ENCODE measurements at places on chromosomes 16 and 17.

GRCh38 chr16:12329246-12329995 is 352.9 kb downstream of the SNX29 start:
- no peak for DNase-seq

- DNase-seq, result no peak
Measured at GRCh38 chr16:58859958-58860669, 126.0 kb upstream of the GOT2 start.

DNA sequence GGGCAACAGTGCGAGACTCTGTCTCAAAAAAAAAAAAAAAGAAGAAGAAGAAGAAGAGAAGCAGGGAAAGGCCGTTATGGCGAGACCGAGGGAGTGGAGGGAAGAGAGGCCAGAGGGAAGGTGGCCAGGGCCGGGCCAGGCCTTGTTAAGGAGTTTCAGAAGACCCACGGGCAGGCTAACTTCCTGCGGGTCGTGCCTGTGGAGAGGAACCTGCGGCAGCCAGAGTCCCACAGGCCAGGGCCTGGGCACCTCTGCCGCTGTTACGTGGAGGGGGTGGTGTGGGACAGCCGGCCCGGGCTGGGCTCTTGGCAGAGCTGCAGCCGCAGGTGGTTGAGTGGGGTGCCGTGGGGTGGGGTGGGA is 5.4 kb downstream of the WDR81 start:
- DNase-seq, result no peak

- no peak for DNase-seq
Measured at GRCh38 chr17:76390003-76390421, 5.6 kb downstream of the SPHK1 start.

DNA sequence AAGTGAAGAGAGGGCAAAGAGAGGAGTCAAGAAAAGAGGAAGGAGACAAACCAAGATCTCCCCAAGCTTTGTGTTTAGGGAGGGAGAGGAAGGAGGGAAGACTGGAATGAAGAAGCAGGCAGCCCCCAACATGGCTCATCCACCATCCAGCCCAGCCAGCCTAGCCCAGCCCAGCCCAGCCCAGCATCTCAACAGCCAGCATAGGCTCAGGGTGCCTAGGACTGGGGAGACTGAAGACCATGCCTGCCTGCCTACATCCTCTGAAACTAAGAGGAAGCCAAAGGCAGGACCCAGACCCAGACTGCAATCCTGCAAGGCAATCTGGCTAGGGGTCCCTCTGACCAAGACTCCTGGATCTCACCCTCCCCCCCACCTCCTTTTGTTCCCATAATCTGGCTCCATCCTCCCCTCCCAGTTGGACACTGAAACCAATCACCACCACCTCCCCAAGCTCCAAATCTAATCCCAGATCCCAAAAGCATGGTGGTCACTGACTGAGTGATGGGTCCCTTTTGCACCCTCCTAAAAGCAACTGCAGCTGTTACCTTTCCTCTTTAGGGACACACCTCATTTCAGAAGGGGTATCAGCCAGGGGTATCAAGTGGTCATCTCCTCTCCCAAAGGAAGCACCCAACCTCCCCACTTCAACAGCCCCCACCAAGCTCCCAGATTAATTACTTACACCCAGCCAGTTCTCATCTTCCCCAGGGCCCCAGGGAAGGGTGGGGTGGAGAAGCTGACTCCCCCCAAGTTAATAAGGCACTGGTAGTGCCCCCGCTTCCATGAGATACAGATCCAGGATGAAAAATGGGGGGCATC is 1.2 kb downstream of the HDAC5 start:
- no peak for DNase-seq

- no peak for DNase-seq
Measured at GRCh38 chr17:60391471-60392041, 377 bp downstream of the USP32 start.

- DNase-seq, result no peak
Measured at GRCh38 chr16:79644971-79645667, 44.6 kb upstream of the MAF start.

GRCh38 chr17:42819939-42820535 is 4.0 kb downstream of the BECN1 start:
- peak; percentile 71 for DNase-seq

GRCh38 chr17:17042851-17043460 is 699 bp downstream of the MPRIP start:
- DNase-seq, result peak; percentile 75

DNA sequence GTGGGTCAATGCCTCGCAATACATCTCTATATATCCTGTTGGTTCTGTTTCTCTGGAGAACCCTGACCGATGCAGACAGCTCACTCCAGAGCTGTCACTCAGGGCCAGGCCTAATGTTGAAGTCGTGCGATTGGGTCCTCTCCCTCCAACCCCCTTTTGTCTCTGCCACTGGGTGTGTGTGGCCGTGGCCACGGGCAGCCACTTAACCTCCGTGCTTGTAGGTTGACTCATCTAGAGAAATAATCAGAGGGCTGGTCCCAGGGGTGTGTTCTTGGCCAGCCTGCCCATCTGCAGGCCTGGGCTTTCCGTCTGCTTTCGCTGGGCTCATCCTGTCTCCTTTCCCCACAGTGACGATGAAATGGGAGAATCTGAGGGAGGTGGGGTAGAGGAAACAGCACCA is 7.4 kb downstream of the ADAD2 start:
- peak; percentile 85 for DNase-seq
